ENCODE measurements at places on chromosomes 13 and 19. TPM values are rescaled to one million over a fixed set of nuclear protein-coding genes. Genes with fewer than 3 reads are reported as not detected.

The ZNF226 gene
- 17.7 TPM for total RNA-seq

The OXGR1 gene
- total RNA-seq, result 0.83 TPM

The ADAMTSL5 gene
- total RNA-seq, result 3.3 TPM

The OR7C1 gene
- total RNA-seq, result 0.18 TPM

The FOSB gene
- 18.0 TPM for total RNA-seq

The PSG3 gene
- not detected for total RNA-seq

DNA sequence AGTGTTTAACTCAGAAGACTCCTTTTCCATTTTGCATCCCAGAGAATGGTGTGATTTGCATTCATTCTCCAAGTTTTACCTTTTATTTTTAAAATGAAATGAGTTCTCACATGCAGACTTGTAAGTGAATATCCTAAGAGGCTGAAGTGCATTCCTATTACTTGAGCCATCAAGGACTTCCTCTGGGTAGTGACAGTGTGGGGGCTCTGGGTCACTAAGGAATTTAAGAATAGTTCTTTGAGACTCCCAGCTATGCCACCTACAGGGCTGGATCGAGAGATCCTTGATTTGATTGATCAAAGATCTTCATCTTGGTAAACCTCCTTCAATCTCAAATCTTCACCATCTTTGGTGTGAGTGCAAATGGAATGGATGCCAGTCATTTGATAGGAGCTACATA, 36.3 kb upstream of the SLC10A2 start:
- no peaks in the 10 kb centered on the region for H3K36me3 ChIP-seq
- H3K27ac ChIP-seq, result no peak overlapping the region
- H3K4me3 ChIP-seq, result no peak overlapping the region
- no peak for DNase-seq

DNA sequence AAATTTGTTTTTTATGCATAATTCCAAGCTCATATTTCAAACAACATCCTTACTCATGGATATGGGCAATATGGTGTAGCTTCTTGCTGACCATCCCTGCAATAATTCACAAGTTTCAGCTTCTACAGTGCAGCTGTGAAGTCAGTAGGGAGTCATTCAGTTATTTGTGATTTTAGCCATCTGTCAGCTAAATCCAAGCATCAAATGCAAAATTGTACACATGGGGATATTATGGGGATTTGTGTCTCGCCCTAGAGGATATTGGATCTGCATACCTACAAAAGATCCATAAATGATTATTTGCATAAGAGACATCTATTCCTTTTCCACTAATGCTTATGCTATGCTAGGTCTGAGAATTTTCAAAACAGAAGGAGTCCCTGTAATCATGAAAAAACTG, 217.9 kb upstream of the SLITRK5 start:
- no peak overlapping the region for H3K27ac ChIP-seq
- DNase-seq, result no peak
- H3K27me3 ChIP-seq, result no peaks in the 10 kb centered on the region
- no peaks in the 10 kb centered on the region for H3K36me3 ChIP-seq

DNA sequence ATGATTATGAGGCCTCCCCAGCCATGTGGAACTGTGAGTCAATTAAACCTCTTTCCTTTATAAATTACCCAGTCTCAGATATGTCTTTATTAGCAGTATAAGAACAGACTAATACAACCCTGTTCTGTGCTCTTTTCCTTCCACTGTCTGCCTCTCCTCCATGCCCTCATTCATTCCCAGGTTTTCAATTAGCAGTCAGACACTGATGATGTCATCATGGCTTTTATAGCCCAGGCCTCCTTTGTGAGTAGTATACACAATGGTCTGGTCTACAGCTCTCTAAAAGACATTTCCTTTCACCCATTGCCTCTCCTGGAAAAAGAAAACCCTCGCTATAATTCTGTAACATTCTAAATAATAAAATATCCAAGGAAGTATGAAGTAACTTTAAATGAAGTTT, 25.5 kb downstream of the FGF14 start:
- no peaks in the 10 kb centered on the region for H3K4me1 ChIP-seq
- H3K4me3 ChIP-seq, result no peak overlapping the region

DNA sequence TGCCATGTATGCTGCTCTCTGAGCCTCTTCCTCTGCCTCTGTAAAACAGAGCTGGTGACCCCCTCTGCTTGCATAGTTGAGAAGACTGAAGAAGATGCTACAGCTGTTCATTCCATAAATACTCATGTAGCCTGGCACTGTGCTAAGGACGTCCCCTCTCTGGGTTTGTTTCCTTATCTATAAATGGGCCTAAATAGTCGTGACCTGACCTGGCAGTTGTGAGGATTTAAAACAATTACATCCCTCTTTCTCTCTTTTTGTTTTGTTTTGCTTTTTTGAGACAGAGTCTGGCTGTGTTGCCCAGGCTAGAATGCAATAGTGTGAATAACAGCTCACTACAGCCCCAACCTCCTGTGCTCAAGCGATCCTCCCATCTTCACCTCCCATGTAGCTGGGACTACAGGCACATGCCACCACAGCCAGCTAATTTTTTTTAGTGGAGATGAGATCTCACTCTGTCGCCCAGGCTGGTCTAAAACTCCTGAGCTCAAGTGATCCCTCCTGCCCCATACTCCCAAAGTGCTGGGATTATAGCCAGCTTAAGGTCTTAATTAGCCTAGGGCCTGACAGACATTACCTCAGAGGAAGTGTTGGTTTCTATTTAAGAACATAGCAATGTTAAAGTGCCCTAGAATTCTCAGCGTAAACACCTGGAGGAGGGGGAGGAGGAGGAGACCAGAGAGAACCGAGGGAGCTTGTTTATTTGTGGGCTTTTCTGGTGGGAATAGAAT, 4.6 kb downstream of the WDR62 start:
- no peaks in the 10 kb centered on the region for H3K27me3 ChIP-seq
- DNase-seq, result no peak
- peaks cover 11% of the 10 kb centered on the region for H3K4me1 ChIP-seq
- no peak overlapping the region for H3K4me3 ChIP-seq

DNA sequence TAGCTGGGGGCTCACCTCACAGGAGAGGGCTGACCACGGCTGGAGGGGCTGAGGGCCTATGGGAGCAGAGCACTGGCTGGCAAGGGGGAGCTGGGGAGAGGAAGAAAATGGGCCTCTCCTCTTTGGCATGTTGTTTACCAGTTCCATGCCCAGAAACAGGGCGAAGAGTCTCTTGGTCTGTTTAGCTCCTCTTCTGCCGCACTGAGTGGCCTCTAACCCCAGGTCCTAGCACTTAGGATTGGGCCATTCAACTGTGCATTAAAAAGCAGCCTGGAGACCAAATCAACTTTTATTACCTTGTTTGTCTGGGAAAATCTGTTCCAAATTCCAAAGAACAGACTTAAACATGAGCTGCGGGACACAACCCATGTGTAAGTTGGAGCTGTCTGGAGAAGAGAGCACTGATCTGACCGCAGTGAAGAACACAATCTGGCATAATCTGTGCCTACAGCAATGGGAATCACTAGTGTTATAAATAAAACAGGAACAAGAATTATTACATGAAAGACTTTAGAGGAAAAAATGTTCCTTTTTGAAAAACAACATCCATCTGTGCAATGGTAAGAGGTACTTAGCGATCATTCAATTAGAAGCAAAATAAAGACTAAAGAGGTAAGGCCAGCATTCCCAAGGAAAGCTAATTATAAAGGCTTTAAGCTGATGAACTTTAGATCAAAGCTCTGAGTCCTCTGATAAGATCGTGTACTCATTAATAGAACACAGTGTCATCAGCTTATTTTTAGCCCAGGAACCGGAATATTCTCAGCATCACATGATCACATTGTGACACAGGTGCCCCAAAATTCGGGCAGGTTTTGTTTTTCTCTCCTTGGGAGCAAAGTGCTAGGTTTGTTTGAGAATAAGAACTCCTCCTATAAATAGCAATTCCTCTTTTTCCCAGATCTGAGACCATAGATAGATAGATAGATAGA, 243.2 kb downstream of the COL4A1 start:
- DNase-seq, result no peak
- no peaks in the 10 kb centered on the region for H3K27me3 ChIP-seq
- H3K36me3 ChIP-seq, result no peaks in the 10 kb centered on the region

GRCh38 chr19:42196011-42197001, 21.2 kb downstream of the DEDD2 start:
- H3K27me3 ChIP-seq, result no peaks in the 10 kb centered on the region
- DNase-seq, result no peak
- peaks cover 42% of the 10 kb centered on the region for H3K36me3 ChIP-seq
- H3K4me1 ChIP-seq, result peaks cover 53% of the 10 kb centered on the region
- no peak overlapping the region for H3K27ac ChIP-seq

DNA sequence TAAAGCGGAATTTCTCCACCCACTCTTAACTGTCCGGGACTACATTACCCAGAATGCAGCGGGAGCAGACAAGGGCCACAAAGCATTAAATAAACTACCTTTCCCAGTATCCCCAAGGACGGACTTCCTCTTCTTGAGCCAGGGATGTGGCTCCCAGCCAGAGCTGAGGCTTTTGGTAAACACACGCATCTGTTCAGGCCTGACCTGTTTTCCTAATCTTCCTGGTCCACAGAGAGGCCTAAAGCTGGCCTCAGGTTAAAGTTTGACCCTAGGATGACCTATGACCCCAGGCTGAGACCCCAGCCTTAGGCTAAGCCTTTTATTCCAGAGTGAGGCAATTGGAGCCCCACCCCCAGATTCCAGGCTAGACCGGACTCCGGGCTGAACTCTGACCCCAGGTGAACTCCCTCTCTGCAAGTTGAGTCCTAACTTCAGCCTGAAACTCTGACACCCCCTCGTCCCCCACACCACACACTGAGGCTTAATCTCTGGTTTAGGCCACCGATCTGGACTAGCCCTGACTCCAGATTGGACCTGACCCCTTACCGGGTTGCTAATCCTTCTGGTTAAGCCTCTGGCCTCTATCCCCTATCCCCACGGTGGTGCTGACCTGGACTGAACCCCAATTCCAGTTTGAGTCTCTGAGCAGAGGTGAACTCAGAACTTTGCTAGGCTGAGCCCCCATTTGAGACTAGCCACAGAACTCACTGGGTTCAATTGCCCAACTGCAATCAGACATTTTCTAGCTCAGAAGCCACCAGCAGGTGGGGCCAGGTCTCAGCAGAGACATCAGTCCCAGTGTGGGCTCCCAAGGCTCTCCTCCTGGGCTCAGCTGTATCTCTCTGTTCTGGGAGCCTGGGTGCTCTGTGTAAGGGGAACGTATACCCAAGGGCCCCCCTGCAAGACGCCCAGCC, 750 bp upstream of the GPR108 start:
- peaks cover 16% of the 10 kb centered on the region for H3K36me3 ChIP-seq
- DNase-seq, result peak; percentile 96
- H3K27me3 ChIP-seq, result no peaks in the 10 kb centered on the region
- peaks cover 55% of the 10 kb centered on the region for H3K4me1 ChIP-seq

GRCh38 chr19:844546-844971, 3.8 kb downstream of the PRTN3 start:
- peaks cover 56% of the 10 kb centered on the region for H3K27me3 ChIP-seq
- DNase-seq, result no peak
- H3K4me1 ChIP-seq, result peaks cover 10% of the 10 kb centered on the region
- H3K4me3 ChIP-seq, result no peak overlapping the region
- no peak overlapping the region for H3K27ac ChIP-seq

GRCh38 chr19:45195764-45196163, 17.2 kb downstream of the BLOC1S3 start:
- H3K4me3 ChIP-seq, result no peak overlapping the region
- no peaks in the 10 kb centered on the region for H3K4me1 ChIP-seq
- H3K27me3 ChIP-seq, result no peaks in the 10 kb centered on the region
- no peak overlapping the region for H3K27ac ChIP-seq

GRCh38 chr13:98994080-98994479, 16.2 kb upstream of the DOCK9 start:
- no peak overlapping the region for H3K4me3 ChIP-seq
- H3K4me1 ChIP-seq, result peaks cover 12% of the 10 kb centered on the region
- no peak overlapping the region for H3K27ac ChIP-seq

DNA sequence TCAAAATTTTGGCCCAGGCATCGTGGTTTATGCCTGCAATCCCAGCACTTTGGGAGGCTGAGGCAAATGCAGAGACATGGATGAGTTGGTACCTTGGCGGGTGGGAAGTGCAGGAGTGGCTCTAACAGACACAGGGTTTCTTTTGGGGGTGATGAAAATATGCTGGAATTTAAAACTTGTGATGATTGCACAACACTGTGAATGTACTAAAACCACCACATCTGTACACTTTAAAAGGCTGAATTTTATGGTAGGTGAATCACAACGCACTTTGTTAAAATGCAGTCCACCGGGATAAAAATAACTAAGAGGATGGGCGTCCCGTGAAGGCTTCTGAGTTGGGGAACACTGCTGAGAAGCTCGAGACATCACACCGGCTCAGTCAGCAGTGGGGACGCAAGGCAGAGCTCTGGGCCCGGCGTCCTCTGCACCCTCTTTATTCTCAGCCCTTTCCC, 47.1 kb downstream of the MLLT1 start:
- peaks cover 72% of the 10 kb centered on the region for H3K4me1 ChIP-seq
- peak overlapping the region; percentile 32 for H3K4me3 ChIP-seq
- no peaks in the 10 kb centered on the region for H3K27me3 ChIP-seq
- peaks cover 18% of the 10 kb centered on the region for H3K36me3 ChIP-seq
